ENCODE measurements at places on chromosomes 3 and 15. TPM values are rescaled to one million over a fixed set of nuclear protein-coding genes. Genes with fewer than 3 reads are reported as not detected.

OSBPL10 gene
- 16.0 TPM for total RNA-seq

SUCNR1 gene
- total RNA-seq: 0.16 TPM

RETNLB gene
- total RNA-seq: not detected

BCHE gene
- total RNA-seq: 1.1 TPM

CFAP20DC gene
- 2.5 TPM for total RNA-seq

NUDT16 gene
- total RNA-seq: 9.2 TPM

OR5K2 gene
- not detected for total RNA-seq

SRP14 gene
- total RNA-seq: 272 TPM

SLC6A11 gene
- 0.03 TPM for total RNA-seq

HTR3C gene
- total RNA-seq: not detected

FGF7 gene
- total RNA-seq: not detected

CLEC3B gene
- not detected for total RNA-seq

FOXB1 gene
- total RNA-seq: not detected

DTX3L gene
- total RNA-seq: 7.2 TPM

TRAK1 gene
- total RNA-seq: 13.3 TPM

CERS3 gene
- not detected for total RNA-seq

KIF23 gene
- 79.8 TPM for total RNA-seq

TRIP4 gene
- total RNA-seq: 25.9 TPM

SGO1 gene
- 16.1 TPM for total RNA-seq

LRTM1 gene
- total RNA-seq: not detected

AMOTL2 gene
- total RNA-seq: 52.4 TPM

FAM107A gene
- total RNA-seq: 0.18 TPM

DUOX1 gene
- total RNA-seq: not detected

CHL1 gene
- total RNA-seq: not detected

PLSCR4 gene
- total RNA-seq: 9.0 TPM

ZNF660 gene
- not detected for total RNA-seq

LYZL4 gene
- total RNA-seq: not detected

ECE2 gene
- total RNA-seq: not detected

C2CD4A gene
- 0.17 TPM for total RNA-seq

USP3 gene
- 44.3 TPM for total RNA-seq

TF gene
- total RNA-seq: 0.57 TPM

TAMM41 gene
- total RNA-seq: 29.1 TPM

STAG1 gene
- total RNA-seq: 7.8 TPM

GOLGA8N gene
- 0.95 TPM for total RNA-seq

MCF2L2 gene
- total RNA-seq: 0.24 TPM

SAMD7 gene
- total RNA-seq: not detected
